NCI-H1048 (cell line): ENCODE measurements at places on chromosomes 6 and 20.

GRCh38 chr20:5833309-5833941 is 83.2 kb downstream of the SHLD1 start:
- DNase-seq = no peak

- DNase-seq = no peak
Measured at GRCh38 chr6:111727802-111728201, 122.1 kb upstream of the TRAF3IP2 start.

GRCh38 chr6:15336900-15337560 is 91.2 kb downstream of the JARID2 start:
- no peak for DNase-seq

DNA sequence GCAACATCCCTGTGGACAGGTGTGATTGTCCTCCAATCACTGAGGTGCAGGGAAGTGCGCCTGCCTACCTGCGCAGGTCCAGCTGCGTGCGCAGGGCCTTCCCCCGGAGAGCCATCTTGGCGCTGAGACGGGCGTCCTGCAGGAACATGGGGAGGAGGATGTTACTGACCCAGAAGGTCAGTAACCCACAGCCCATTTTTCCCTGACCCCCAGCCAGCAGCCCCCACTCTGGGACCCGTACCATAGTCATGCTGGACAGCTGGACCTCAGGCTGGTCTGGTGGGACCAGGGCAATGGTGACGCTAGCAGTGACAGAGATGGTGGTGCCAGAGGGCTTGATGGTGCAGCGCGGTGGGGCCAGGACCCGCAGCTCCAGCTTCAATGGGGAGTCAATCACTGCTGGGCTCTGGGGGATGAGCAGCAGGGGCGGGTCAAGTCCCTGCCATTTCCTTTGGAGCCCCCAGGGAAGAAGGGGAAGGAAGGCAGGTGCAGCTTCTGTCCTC is 9.7 kb downstream of the PLTP start:
- DNase-seq = no peak

DNA sequence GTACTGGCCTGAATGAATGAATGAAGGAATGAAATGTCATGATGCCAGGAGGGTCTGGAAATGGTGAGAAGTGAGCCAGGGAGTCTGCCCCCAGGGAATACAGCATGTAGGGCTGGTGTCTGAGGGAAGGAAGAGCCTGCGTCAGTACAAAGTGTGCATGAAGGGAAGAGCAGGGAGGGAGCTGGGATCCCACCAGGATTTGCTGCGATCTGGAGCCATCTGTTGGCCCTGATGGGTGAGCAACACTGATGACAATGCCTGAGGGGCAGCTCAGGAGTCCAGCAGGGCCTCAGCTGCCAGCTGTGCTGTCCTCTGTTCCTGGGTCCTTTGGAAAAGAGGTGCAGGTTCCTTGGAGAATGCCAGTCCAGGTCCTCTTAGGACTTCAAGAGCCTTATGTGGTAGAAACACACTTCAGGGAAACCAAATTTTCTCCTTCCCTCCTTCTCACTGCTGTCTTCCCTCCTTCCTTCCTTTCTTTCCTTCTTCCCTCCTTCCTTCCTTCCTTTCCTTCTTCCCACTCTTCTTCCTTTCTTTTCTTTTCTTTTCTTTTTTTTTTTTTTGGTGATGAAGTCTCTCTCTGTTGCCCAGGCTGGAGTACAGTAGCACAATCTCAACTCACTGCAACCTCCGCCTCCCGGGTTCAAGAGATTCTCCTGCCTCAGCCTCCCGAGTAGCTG is 11.5 kb downstream of the BPI start:
- no peak for DNase-seq

DNA sequence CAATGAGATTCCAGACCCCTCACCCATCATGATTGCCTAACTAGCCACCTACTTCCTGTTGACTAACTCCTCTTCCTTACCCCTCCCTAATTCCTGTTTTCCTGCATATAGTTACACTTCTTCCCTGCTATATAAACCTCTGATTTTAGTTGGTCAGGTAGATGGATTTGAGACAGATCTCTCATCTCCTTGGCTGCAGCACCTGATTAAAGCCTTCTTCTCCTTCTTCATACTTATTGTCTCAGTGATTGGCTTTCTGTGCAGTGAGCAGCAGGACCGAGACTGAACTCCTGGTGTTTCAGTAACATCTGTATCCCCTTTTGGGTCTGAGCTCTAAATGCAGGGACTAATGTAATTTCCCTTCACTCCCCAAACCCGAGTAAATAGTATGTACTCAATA is 51.7 kb upstream of the ATXN1 start:
- no peak for DNase-seq

DNA sequence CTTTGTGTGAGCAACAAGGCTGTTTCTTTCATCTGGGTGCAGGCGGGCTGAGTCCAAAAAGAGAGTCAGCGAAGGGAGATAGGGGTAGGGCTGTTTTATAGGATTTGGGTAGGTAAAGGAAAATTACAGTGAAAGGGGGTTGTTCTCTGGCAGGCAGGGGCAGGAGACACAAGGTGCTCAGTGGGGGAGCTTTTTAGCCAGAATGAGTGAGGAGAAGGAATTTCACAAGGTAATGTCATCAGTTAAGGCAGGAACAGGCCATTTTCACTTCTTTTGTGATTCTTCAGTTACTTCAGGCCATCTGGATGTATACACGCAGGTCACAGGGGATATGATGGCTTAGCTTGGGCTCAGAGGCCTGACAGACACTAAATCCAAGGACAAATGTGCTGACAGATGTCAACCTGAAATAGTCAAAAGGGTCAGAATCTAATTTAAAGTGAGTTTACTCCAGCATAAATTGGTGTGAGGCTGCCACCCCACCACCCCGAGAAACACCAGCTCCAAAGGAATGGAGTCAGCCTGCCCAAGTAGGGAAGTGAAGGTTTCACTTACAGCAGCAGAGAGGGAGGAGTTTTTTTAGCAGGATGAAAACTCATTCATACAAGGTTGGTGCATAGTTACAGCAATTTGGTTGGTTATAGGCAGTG is 560.0 kb upstream of the CDH4 start:
- DNase-seq = no peak

DNA sequence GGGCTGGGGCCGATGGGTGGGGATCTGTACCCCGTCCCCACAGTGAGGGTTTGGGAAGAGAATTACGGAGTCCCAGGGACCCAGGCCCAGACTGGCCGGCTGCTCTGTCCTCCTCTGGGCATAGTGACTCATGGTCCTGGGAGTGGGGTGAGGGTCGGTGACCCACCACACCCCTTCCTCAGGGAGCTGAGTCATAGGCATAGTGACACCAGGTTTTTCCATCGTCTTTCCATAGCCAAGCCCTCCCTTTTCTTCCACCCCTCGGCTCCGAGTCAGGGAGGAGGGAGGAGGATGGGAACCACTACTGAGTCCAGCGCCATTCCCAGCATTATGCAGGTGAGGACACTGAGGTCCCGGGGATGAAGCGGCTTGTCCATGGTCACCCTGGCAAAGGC is 8.9 kb downstream of the CYP21A2 start:
- DNase-seq = no peak

DNA sequence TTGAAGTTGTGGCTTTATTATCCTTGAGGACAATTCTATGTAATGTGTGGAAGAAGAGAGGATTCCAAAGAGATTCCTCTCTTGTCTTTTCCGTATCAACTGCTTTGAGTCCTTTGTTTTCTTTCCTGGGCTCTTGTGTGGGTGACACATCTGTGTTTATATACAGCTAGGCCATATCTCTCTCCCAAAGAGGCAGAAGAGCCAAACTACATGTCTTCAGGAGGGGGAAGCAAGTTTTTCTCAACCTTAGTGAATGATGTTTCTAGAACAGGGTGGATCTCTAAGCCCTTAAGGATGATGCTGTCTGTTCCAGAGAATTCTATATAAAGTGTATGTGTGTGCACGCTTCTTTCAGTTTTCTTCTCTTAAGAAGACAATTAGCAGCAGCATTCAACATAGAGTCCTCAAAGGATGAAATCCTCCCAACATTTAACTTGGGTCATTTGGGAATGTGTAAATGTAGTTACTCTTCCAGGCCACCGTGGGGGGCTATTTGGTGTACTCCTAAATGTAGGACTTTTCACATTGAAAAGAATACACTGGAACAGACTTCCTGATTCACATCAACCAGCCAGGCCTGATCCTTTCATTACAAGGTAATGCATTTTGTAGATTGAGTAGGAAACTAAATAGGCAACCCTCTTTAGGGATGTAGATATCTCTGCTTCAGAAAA is 92.8 kb upstream of the EEF1E1 start:
- no peak for DNase-seq

- DNase-seq = no peak
Measured at GRCh38 chr20:22074635-22075034, 369.2 kb downstream of the PAX1 start.

DNA sequence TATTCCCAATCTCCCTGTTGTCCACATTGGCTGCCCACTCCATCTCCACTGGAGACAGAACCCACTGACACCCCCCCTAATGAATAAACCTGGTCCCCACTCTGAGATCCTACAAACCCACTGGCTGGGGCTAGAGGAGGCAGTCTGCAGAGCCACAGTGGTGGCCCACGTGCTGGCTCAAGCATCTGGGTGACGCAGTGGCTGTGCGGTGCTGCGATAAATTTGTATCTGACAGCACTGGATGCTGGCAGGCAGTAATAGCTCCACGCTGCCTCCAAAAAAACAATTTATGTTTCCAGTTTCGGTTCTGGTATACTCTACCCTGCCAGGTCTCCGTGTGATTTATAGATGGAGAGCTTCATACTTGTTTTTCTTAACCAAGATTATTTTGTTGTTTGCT is 87.1 kb upstream of the SYNDIG1 start:
- no peak for DNase-seq

DNA sequence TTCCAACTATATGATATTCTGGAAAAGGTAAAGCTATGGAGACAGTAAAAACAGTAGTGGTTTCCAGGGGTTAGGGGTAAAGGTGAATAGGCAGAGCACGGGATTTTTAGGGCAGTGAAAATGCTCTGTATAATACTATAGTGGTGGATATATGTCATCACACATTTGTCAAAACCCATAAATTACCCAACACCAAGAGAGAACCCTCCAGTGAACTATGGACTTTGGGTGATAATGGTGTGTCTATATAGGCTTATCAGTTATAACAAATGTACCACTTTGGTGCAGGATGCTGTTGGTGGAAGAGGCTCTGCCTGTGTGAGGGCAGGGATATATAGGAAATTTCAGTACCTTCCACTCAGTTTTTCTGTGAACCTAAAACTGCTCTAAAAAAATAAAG is 149.9 kb downstream of the GPX5 start:
- no peak for DNase-seq

- no peak for DNase-seq
Measured at GRCh38 chr6:30444451-30444742, 44.9 kb upstream of the HLA-E start.

DNA sequence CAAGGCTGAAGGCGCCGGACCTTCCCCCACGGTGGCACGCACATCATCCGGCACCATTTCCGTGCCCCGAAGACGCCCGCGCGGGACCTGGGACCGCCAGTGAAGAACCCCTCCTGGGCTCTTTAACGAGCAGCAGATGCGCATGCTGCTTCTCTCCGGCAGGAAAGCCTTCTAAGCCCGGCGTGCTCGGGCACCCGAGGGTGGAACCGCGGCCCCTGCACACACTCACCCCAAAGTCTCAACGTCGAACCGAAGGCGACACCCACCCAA is 240 bp downstream of the FOXQ1 start:
- no peak for DNase-seq

- DNase-seq = no peak
Measured at GRCh38 chr6:75824160-75824559, 75.1 kb downstream of the MYO6 start.

DNA sequence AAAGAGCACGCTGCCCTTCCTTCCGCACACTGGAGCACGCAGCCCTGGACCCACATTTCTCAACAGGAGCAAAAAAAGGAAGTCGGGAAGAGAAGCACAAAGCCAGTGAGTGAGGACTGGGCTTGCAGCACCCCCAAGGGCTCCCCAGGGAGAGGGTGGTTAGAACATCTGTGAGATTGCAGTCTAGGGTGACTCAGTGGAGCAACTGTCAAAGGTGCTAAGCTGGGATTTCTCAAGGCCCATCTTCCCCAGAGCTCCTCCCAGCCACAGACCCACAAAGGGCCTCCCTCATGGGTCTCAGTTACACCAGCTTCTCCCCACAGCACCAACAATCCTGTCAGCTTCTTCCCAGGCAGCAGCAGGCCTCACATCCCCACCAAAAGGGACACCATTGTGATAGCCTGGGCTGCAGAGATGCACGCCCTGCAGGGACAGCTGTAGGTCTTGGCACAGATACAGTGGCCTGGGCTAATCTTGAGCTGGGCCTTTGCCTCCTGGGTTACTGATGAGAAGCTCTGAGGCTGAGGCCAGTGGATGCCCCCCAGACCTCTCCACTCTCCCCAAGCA is 39.6 kb upstream of the CD93 start:
- DNase-seq = no peak

DNA sequence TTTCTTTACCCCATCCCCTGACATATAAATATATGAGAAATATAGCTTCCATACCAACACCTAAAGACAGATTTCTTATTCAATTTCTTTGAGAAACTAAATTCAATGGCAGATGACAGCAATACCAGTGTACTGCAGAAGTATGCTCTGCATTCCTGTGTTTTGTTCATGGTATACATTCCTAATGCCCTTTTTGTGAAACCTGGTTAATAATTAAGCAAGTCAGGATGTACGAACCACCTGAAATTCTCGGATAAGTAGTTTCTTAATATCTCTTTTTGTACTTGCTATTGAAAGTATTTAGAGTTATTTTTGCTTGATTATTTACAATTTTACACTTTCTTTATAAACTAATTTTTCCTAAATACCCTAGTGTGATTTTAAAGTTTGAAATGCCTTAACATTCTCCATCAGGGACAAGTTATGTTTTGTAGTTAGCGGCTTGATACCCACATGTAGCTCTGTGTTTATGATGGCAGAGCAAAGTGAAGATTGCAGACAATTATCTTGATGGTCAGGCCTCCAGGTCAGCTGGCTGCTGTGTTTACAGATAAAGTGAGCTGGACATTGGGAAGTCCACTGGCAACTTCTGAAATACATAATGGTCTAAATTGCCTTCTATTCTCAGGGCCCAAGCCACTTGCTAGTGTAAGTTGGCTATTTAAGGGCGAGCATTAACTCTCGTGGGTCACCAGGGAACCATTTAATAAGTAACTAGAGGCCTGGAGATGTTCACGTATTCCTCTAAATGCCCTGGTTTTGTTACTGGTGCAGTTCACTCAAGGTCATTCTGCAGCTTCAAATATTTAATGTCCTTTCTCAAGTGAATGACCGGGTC is 58.2 kb downstream of the PLCB1 start:
- no peak for DNase-seq

- no peak for DNase-seq
Measured at GRCh38 chr20:23003077-23003635, 32.0 kb upstream of the SSTR4 start.

- DNase-seq = no peak
Measured at GRCh38 chr6:43263314-43264178, 20.3 kb downstream of the TTBK1 start.

- DNase-seq = no peak
Measured at GRCh38 chr6:30703011-30703410, 12.2 kb upstream of the NRM start.

DNA sequence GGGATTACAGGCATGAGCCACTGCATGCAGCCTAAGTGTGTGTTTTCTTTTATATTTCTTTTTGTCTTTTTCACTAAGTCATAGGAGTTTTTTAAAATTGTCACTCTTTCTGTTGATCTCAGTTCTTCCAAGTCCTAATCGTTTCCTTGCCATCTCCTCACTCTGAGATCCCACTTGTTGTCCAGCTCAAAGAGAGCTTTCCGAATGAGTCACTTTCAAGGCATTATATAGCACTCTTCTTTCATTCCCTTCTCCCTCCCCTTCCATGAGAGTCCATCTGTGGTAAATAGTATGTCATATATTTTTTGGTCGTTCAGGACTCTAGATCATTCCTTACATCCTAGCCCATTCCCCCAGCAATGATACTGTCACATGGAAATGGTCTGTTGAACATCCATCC is 4.3 kb downstream of the VAPB start:
- DNase-seq = no peak
